ENCODE measurements at places on chromosomes 3 and 15.
A peak's percentile ranks its signal among the peaks of the same experiment; 100 is the strongest.

- DNase-seq: no peak
Measured at GRCh38 chr3:62462104-62462762, 88.9 kb upstream of the FEZF2 start.

DNA sequence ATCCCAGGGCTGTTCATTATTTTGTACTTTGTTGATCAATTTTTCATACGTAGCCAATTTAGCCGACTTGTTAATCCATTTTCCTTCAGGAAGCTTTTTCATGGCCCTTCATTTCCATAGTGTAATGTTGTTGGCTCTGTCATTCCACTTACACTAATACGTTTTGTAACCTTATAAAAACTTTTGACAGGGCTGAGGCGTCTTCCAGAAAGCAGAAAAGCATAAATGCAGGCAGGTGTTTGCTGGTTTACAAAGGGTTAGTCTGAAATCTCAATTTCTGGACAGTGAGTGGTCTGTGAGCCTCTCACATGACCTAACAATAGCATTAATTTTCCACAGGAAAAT, 444.0 kb downstream of the OTOL1 start:
- DNase-seq: no peak

DNA sequence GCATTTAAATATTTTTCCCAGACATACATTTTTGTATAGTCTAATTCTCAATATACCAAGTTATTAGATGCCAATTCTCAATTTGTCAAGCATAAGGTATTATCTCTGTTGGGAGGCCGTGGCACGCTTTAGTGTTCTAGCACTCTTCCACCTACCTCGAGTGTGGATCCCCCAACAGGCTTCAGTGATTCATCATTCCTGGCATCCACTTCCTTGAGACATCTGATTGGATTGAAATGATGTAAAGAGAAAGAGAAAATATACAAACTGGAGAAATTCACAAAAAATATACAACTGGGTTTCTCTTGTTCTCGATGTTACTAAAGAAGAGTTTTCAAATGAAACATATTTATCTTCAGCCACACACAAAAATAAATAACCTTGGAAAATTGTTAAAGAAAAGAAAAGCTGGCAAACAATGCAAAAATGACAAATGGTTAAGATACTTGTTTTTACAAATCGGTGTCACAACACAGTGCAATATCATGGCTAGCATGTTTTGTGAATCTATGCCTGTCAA, 218.0 kb upstream of the CDIN1 start:
- DNase-seq: no peak

- no peak for DNase-seq
Measured at GRCh38 chr3:134406331-134407238, 32.3 kb upstream of the AMOTL2 start.

- DNase-seq: peak; percentile 16
Measured at GRCh38 chr3:106333911-106334618, 465.3 kb upstream of the CBLB start.

DNA sequence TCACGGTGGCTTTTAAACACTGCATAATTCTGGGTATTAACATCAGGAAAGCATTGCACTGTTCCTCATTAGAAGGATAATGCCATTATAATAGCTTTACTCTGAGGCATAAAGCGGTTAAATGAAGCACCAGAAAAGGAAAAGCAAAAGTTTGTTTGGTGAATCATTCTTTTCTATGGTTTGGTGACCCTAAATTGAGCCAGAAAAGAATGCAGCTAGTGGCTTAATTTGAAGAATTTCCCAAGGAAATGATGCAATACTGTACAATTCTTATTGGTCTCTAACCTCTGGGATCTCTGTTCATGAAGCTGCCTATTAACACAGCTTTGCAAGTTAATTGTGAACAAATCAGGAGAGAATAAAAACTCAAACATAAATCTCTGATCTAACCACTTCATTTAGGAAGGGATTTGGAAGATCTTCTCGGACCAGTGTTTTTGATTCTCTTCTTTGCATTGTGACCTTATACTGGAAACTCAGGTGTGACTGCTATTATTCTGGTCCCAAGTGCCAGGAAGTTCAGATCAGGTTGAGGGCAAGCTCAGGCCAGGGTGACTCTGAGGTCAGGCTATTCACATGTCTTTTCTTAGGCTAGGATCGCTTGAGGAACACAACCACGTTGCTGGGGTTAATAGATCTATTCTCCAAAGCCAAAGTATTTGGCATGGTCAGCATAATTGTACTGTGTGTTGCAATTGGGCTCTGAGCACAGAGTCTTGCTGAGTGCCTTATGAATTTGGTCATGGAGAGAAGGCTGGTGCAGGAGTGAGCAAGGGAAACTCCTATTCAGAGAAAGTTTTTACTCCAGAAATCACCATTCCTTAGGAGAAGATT, 11.3 kb upstream of the DLG1 start:
- DNase-seq: no peak

DNA sequence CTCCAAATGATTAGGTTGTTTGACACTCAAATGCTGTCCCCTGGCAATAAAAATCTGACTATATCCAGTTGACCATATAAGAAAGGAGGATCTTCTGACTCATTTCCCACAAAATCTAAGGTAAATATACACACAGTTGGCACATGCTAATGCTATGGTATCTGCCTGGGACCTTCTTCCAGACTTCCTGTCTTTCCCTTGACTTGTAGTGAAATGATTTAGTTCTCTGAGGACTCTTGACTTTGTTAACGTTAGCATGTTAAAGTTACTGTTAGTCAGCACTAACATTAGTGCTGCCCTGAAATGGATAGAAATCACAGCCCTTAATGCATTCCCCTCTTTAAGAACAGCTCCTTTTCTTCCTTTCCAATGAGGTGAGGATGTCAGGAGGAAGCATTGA, 124.3 kb upstream of the LSAMP start:
- no peak for DNase-seq

DNA sequence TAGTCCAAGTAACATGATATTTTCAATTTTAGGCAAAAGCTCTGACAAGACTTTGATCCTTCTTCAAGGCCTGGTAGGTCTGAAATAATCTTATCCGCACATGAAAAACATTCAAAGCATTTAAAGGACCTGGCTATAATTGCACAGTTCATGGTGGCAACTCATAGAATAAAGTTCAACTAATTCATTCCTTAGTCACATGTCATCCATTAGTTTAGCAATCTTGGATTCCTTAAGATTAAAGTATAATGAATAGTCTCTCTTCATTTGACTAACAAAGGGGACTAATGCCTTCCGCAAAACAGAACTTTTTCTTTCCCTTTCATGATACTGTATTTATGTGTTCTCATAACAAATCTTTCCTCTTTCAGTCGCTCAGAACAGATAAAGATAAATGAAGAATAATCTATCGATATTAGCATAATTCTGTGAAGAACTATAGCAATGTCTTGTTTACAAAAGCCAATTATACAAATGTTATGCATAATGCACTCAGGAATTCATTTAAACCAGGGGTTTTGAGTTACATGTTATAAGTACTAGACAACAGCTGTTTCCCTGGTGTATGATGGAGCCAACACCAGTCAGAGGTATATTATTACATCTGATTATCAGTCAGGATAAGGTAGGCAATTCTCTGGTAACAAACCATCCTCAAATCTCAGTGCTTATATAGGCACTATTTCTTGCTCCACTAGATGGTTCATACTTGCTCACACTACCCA, 172.5 kb downstream of the POTEB3 start:
- no peak for DNase-seq

DNA sequence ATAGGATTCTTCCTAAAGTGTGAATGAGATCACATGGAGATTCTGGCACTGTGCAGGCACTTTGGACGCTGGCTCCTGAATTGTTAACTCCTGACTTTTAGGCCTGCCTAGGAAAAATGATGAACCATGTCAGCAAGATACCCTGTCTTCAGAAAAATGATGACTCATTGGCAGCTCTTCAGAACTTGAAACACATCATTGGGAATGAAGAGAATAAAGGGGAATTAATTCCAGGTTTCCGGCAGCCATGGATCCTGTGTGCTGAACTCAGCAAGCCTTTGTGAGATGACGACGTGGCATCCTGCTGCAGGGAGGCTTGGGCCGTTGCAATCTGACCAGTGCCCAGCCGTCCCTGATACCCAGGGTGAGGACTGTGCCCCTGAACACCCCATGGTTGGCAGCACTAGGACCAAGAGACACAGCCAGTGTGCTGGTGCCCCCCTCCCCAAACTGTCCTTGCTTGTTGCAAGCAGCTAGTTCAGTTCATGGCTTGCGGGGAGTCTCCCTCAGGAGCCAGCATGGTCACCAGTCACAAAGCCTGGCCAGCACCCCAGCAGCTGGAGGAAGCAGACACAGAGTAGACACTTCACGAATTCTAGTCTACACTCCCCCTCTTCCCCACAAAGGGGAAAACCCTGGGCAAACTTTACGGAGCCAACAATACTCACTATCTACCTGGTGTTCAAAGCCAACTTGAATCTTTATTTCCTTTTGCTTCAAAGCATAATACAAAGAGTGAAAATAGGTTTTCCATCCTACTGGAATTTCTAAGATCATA, 7.8 kb upstream of the LIPC start:
- no peak for DNase-seq

GRCh38 chr15:68655686-68656437, 77.1 kb downstream of the CORO2B start:
- no peak for DNase-seq

GRCh38 chr3:174377096-174377495, 482.0 kb upstream of the NAALADL2 start:
- no peak for DNase-seq

- no peak for DNase-seq
Measured at GRCh38 chr3:52063026-52063723, 6.8 kb upstream of the DUSP7 start.

DNA sequence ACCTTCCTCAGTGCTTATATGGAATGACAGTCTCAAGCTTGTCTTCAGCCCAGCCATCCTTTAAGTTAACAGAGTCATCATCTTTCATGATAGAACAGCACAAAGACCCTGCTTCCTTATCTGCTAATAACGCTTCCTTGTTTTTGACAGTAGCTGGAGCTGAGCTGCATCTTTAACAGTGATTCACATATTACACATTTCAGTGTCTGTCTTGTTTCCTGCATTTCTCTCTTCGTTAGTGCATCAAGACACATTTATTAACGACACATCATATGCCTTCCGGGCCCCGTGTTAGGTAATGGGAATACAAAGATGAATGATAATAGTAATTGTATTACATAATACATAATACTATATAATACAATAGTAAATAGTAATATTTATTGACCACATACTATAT, 30.2 kb upstream of the GREM1 start:
- no peak for DNase-seq

- DNase-seq: no peak
Measured at GRCh38 chr3:170055209-170055608, 17.4 kb downstream of the GPR160 start.

DNA sequence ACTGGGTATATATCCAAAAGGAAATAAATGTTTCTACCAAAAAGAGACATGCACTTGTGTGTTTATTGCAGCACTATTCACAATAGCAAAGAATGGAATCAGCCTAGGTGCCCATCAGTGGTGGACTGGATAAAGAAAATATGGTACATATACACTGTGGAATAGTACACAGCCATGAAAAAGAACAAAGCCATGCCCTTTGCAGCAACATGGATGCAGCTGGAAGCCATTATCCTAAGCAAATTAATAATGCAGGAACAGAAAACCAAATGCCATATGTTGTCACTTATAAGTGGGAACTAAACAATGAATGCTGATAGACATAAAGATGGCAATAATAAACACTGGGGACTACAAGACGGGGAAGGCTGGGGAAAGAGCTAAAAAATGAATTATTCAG, 102.9 kb downstream of the RPL39L start:
- DNase-seq: no peak

- DNase-seq: no peak
Measured at GRCh38 chr3:101813817-101814440, 34.9 kb downstream of the NXPE3 start.

DNA sequence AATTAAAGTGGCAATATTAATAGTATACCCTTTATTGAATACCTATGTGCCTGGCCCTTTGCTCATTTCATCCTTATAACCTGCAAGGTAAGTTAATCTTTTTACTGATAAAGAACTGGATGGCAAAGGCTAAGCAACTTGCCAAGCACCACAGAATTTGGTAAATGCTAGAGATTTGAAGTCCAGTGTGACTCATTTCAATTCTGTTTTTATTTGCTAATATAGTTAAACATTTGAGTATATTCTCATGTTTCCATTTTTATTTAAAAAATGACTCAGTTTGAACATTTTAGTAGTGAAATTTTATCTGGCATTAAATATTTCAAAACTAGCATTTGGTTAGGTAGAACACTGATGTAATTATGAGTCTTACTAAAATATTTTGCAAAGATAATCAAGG, 11.3 kb downstream of the PFN2 start:
- DNase-seq: no peak

GRCh38 chr3:171461525-171461917, 1.3 kb upstream of the TNIK start:
- no peak for DNase-seq

GRCh38 chr3:112635674-112636073, 5.3 kb downstream of the CCDC80 start:
- DNase-seq: no peak

- DNase-seq: no peak
Measured at GRCh38 chr3:12158387-12159226, at the start of gene TIMP4. Gene TIMP4 (minus strand): TSS chr3:12158912. CDS start chr3:12158840, 72 bp downstream.

- no peak for DNase-seq
Measured at GRCh38 chr3:69690-70089, 126.9 kb upstream of the CHL1 start.

DNA sequence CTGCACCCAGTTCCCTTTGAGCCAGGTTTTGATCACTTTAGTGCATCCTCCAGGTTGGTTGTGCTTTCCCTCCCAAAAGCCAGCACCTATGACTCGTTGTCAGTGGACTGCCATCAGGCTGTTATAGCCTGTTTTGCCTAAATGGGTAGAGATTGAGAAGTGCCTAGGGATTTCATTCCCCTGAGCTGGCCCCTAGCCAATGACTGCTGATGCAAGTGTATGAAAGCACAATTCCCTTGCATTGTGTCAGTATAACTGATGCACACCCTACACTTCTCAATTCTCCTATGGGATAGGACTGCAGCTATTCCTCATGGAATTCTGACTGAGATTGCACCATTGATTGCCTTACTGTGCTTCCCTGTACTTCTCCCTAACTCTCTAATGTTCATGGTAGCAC, 102.1 kb upstream of the ARPP21 start:
- DNase-seq: no peak
